ENCODE measurements at places on chromosomes 4 and X. TPM values are rescaled to one million over a fixed set of nuclear protein-coding genes. Genes with fewer than 3 reads are reported as not detected.

BMPR1B gene
- total RNA-seq: 0.47 TPM

MID1 gene
- total RNA-seq: 26.5 TPM

BEND2 gene
- not detected for total RNA-seq

GTPBP6 gene
- total RNA-seq: 37.5 TPM

CXCL13 gene
- total RNA-seq: not detected

CXCL6 gene
- total RNA-seq: 14.3 TPM

NPY2R gene
- not detected for total RNA-seq

ZFP42 gene
- under 0.01 TPM for total RNA-seq

UTP14A gene
- 15.6 TPM for total RNA-seq

All from bronchial smooth muscle cell (primary cell).